ENCODE measurements at places on chromosomes 7 and 10.

- DNase-seq, result no peak
Observed at GRCh38 chr10:112952282-112953173, 2.5 kb downstream of the TCF7L2 start.

- DNase-seq, result no peak
Observed at GRCh38 chr10:1287971-1288401, 231.8 kb downstream of the WDR37 start.

GRCh38 chr7:129807863-129808262 is 144.9 kb downstream of the UBE2H start:
- DNase-seq, result no peak

GRCh38 chr7:153414288-153414629 is 637.9 kb upstream of the DPP6 start:
- DNase-seq, result no peak

DNA sequence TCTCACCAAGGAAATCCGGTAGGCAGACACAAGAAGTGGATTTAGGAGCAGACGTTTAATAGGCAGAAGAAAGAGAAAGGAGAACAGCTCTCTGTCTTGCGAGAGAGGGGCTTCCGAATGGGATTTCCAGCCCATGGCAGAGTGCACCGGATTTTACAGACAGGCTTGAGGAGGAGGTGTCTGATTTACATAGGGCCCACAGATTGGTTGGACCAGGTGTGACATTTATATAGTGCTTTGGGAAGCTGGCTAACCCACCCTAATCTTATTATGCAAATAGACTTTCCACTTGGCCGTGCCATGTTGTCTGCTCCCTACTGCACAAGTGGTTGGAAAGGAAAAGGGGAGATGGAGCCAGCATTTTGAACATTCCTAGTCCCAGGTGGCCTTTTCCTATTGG is 57.8 kb downstream of the ANKMY2 start:
- DNase-seq, result no peak
